Esophagus squamous epithelium (tissue), 5 donors: ENCODE measurements at places on chromosomes 1 and 21.

GRCh38 chr1:185213091-185213490 lies 56.1 kb downstream of the SWT1 start:
- no peak for DNase-seq

DNA sequence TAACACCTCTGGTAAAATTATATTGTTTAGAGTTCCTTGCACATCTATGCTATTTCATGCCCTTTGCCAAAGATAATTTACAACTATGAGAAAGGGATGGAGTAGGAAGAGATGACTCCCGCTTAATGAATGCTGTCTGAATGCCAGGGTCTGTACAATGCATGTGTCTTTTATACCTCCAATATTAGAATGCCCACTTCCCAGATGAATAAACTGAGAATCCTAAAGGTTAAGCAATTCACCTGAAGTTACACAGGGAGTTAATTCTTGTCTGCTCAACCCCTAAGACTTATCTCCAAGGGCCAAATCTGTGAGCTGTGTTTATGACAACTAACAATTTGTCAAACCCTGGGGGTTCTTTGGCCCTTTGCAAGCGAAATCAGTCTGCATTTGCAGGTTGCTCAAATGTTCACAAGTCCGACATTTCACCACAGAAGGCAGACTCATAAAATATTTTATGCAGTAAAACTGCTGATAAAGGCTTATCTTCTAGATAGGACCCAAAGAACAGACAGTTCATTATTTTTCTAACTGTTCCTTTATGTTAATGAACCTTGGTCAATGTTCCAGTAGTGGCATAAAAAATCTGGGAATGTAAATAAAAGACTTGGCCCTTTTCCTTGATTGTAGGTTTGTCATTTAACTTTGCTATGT lies 50.2 kb upstream of the ATP1A1 start:
- DNase-seq, result no peak

- DNase-seq, result no peak
Observed at GRCh38 chr1:15762546-15762945, 4.0 kb downstream of the FBLIM1 start.

DNA sequence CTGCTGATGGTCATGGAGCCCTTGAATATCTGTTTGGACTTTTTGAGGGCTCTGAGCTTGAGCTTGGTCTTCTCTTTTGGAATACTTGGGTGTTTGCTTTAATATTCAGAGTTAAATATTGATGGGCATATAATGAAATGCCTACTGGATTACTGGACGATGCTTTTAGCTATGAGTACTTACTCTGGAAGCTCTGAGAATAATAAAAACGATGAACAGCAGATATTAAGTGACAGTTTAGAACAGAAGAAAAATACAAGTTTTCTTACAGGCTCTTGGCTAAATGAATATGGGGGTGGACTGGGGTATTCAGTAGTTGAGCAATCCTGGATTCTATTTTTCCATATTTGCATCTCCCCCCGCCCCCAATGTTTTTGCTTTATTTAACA lies 20.7 kb downstream of the GALNT2 start:
- DNase-seq, result no peak

DNA sequence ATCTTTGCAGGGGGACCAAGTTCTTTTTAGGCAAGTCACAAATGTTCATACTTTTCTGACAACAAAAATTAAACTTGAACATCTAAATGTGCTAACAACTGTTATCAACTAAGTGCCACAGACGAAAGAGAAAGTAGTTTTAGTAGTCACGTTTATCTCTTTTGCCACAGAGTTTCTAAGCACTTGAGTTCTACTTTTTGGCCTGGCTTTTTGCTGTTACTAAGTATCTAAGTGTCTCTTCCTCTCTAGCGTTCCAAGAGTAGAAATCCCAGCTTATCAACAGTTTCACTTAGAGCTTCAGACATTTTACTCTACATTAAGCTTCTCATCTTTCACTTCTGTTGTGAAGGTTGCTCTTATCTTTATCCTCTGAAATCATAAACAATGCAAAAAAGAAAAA lies 34.2 kb downstream of the GATAD2B start:
- no peak for DNase-seq

- no peak for DNase-seq
Observed at GRCh38 chr1:228280961-228281591, 73.2 kb downstream of the OBSCN start.

DNA sequence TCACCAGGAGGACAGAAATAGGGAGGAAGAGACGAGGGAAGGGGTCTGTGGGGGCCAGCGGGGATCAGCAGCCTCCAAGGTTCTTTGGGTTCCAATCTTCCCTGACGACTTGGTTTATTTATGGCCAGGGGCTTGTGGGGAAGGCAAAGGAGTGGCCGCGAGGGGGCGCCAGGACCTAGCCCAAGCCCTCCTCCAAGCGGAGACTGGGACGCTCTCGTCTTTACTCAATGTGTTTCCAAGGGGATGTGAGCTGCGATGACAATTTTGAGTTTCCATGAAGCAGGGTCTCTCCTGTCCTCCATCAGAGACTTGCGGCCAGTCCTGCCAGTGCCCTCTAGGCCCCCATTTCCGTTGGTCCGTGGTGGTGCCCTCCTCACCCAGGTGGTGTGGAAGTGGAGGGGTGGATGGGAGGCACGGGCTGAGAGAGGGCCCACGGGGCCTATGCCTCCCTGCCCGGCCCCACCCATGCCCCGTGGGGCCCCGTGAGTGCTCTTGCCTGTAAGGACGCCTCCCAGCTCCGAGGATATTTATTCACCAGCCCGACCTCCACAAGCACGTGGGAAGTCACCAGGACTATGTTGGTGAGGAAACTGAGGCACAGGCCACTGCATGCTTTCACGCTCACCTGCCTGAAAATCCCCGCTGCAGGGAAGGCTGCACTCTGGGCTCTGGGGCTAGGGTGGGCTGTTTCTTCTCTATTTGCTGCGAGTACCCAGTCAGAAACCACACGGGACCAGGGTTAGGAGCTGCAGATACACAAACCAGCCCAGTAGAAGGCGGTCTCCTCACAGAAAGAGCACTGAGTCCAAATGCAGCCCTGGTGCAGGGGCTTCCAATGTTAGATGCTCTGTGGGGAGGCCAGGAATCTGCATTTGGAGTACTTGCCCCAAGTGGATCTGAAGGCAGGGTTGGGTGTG lies 26.5 kb downstream of the DMRTB1 start:
- DNase-seq, result no peak

DNA sequence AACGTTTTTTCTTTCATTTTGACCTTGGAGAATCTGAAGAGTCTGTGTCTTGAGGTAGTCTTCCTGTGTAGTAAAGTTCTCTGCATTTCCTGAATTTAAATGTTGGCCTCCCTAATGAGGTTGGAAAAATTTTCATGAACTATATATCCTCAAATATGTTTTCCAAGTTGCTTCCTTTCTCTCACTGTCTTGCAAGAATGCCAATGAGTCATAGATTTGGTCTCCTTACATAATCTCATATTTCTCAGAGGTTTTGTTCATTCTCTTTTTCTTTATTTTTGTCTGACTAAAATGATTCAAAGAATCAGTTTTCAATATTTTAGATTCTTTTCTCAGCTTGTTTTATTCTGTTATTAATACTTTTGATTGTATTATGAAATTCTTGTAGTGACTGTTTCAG lies 87.6 kb downstream of the DRAM2 start:
- no peak for DNase-seq

DNA sequence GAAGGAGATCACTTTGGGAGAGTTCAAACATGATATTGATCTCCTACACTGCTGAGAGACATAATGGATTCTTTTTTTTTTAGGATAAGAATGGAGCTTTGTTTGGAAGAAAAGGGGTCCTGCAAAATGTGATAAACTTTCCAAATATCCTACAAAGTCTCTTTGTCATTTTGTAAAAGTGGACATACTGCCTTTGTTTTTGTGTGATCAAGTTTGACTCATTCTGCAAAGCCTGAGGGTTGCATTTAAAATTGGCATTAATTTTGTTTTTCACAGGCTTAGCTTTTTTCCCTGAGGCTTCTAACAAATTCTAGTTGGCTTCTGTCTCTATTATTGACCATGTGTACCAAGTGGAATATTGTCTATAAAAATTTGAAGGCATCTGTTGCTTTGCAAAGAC lies 113.2 kb downstream of the AK5 start:
- no peak for DNase-seq

- DNase-seq, result no peak
Observed at GRCh38 chr1:114522264-114522575, 11.2 kb upstream of the TRIM33 start.
